ENCODE measurements at places on chromosomes 16 and 17. TPM values are rescaled to one million over a fixed set of nuclear protein-coding genes. Genes with fewer than 3 reads are reported as not detected.

ZNF688 gene
- 11.1 TPM for total RNA-seq

CX3CL1 gene
- total RNA-seq, result 13.3 TPM

CAPNS2 gene
- not detected for total RNA-seq

C16orf92 gene
- total RNA-seq, result not detected

C1QTNF8 gene
- total RNA-seq, result not detected

VASN gene
- 5.7 TPM for total RNA-seq

SULT1A3 gene
- total RNA-seq, result 19.4 TPM

DHX40 gene
- 28.8 TPM for total RNA-seq

ACAP1 gene
- not detected for total RNA-seq

CCL7 gene
- total RNA-seq, result not detected

KRT9 gene
- not detected for total RNA-seq

CD300E gene
- total RNA-seq, result not detected

EFNB3 gene
- total RNA-seq, result 0.87 TPM

SAP30BP gene
- total RNA-seq, result 70.7 TPM

HSF5 gene
- not detected for total RNA-seq

TBC1D16 gene
- 30.5 TPM for total RNA-seq

DNASE1 gene
- 14.8 TPM for total RNA-seq

VPS25 gene
- total RNA-seq, result 67.1 TPM

ABCC3 gene
- total RNA-seq, result 1.1 TPM

HOXB6 gene
- total RNA-seq, result 48.2 TPM

TBC1D3C gene
- not detected for total RNA-seq

FBF1 gene
- total RNA-seq, result 9.5 TPM

TBC1D3E gene
- total RNA-seq, result not detected

PSMC3IP gene
- total RNA-seq, result 2.7 TPM

KRT27 gene
- not detected for total RNA-seq

EVI2A gene
- 1.2 TPM for total RNA-seq

KRT33B gene
- not detected for total RNA-seq

NPW gene
- total RNA-seq, result 0.35 TPM

Measured in glomerular endothelial cell (primary cell).